ENCODE measurements at places on chromosomes 7 and 10. TPM values are rescaled to one million over a fixed set of nuclear protein-coding genes. Genes with fewer than 3 reads are reported as not detected.

Gene GPRIN2
- 16.9 TPM for total RNA-seq

DNA sequence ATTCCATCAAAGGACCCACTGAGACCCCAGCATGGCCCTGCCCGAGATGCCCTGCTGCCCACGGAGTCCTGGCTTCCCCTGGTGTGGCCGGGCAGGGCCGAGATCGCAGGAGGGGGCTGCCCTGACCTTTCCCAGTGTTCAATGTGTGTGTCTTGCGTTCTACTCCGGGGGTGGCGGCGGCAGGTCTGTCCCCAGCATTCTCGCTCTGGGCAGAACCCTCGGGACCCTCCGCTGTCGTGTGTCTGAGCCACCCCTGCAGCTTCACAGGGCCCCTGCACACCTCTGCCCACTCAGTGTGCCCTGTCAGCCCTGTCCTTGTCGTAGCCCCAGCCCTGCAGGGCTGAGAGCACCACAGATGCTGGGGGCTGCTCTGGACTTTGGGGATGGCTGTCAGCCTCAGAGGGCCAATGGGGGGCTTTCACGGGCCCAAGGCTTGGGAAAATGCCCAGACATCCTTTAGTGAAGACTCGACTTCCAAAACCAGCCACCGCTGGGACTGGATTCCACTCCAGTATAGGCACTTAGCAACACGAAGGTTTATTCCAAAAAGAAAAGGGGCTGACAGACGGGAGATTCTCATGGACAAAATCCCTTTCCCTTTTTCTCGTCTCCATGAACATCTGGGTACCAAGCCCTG is 30.0 kb upstream of the KNDC1 start:
- DNase-seq: no peak
- H3K27me3 ChIP-seq: peaks cover 3% of the 10 kb centered on the region
- H3K4me1 ChIP-seq: no peaks in the 10 kb centered on the region
- H3K27ac ChIP-seq: no peak overlapping the region

DNA sequence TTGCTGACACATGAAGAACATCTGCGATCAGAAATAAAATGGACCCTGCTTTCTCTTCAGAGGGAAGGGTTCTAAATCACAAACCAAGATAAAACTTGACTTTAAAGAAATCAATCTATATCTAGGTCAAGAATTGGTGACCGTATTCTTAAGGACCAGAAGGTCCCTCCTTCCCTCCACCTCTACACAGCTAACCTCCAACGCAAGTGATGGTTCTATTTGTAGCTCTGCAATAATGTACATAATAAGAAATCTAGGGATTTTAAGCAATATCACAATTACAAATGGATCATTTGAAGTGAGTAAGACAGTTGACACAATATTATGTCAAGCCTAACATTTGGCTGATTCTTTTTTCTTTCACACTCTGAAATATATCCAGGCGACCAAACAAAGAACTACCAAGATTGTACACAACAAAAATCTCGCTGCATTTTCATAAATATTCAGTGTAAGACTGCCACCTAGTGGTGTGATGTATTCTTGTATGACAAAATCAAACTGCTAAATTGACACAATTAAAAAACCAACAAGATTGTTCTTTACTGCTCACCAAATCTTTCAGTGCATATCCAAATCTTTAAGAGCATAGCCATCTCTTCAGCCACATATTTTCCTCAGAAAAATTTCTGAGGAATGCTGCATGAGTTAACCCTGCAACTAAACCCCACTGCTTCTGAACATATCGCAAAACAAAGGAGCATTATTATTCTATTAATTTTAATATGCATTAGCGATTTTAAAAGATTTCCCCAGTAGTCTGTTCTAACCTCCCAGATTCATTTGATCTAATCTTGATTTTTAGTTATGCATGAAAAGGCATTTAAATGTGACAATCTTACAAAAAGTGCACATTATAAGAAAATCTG is 44.5 kb downstream of the ICA1 start:
- H3K27ac ChIP-seq: no peak overlapping the region
- DNase-seq: peak; percentile 68
- H3K4me1 ChIP-seq: no peaks in the 10 kb centered on the region

- H3K27me3 ChIP-seq: no peaks in the 10 kb centered on the region
- DNase-seq: no peak
- no peak overlapping the region for H3K4me3 ChIP-seq
- no peaks in the 10 kb centered on the region for H3K36me3 ChIP-seq
- no peaks in the 10 kb centered on the region for H3K4me1 ChIP-seq
- no peak overlapping the region for H3K27ac ChIP-seq
Measured at GRCh38 chr7:19560111-19560883, 148.5 kb downstream of the POLR1F start.

DNA sequence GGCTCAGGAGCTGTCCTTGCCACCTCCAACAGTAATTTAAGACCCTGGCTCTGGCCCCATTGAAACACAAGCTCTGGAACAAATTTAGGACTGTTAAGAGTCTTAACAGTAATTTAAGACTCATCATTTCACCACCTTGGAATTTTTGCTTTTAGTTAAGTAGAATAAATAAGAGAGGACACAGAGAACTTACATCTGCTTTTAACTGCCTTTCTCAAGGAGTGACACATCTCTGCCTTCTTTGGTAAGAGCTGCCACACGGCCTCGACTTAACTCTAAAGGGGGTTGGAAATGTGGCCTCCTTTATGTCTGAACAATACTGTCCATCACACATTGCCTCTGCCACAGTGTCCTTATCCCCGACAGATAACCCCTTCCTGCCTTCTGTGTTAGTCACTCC is 77.9 kb downstream of the HERPUD2 start:
- H3K27me3 ChIP-seq: no peaks in the 10 kb centered on the region
- no peaks in the 10 kb centered on the region for H3K36me3 ChIP-seq

DNA sequence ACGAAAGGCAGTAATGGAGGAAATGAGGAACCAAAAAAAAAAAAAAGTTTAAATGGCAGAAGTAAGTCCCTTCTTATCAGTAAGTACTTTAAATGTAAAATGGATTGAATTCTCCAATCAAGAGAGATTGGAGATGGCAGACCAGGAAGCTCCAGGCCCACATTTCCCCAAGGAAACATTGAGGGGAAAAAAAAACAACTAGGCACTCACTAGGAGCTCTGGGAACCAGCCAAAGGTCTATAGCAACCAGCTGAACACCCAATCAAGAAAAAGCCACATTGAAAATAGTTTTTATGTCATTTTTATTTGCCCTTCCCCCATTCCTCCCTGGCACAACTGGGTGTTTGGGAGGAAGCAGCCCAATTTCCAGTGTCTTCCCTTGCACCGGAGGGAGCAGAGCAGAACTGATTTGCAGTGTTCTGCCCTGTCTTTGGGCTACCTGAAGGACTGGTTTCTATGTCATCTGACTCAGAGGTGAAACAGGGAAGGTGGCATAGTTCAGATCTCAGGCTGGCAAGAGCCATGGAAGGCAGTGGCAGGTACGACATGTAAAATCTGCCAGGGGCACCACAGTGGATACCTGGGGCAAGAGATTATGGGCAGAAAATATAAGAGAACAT is 121.9 kb downstream of the SMURF1 start:
- DNase-seq: no peak
- H3K4me3 ChIP-seq: no peak overlapping the region
- no peaks in the 10 kb centered on the region for H3K27me3 ChIP-seq
- no peak overlapping the region for H3K27ac ChIP-seq
- no peaks in the 10 kb centered on the region for H3K36me3 ChIP-seq
